ENCODE measurements at places on chromosomes 11 and 22.

- no peak for DNase-seq
Measured at GRCh38 chr11:14388352-14388751, 29.4 kb upstream of the RRAS2 start.

DNA sequence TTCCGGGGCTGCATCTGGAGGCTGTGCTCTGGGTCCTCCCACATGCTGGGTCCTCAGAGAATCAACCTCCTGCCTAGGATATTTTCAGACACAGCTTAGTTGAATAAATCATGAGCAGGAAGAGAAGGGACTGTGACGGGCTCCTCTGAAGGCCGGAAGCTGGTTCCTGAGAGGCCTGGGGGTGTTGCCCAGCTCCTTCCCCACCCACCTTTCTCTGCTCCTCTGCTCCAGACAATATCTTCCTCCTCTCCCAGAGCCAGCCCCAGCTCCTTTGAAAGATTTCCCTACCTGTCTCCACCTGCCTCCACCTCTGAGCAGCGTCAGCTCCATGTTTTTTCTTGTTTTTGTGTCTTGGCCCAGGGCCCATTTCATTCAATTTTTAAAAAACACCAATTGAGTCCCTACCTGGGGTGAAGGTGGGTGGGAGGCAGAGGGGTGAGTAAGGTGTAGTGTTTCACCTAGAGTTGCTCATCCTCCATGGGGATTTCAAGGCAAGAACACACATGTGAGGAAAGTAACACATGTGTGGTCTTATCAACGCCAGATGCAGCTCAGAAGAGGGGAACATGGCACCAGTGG, 24.8 kb upstream of the THY1 start:
- no peak for DNase-seq

DNA sequence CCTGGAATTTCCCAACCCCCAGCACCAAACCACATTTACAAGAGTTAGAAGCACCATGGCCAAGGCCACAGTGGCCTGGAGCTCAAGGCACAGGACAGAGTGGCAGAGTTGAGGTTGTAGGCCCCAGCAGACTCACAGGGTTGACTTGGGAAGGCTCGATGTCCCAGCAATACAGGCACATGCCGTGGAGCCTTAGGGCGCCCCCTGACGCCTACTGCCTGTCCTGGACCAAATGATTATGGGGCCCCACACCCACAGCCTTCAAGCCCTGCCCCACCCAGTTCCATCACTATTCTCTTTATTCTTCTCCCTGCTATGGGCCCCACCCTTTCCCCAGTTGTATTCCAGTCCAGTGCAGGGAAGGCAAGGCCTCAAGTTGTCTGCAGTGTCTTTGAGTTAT, at the start of gene CCDC179:
Gene CCDC179 (minus strand): TSS at position 234 of the 400 bp plus-strand sequence. CDS start 53 bp downstream, at position 181.
- no peak for DNase-seq

DNA sequence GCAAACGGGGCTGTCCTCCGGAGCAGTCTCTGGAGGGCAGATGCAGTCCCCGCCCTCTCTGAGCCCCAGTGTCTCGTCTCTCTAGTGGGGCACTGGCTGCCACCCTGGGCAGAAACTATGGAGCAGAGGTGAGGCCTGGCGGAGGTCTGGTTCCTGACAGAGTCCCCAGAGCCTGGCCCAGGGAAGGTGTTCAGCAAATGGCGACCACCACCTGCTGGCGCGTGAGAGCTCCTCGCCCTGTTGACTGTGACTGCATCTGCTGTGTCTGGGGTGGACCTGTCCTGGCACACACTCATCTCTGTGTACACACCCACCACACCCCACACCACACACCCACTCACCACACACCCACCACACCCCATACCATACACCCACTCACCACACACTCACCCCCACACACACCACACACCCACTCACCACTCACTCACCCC, 18.3 kb upstream of the TTLL12 start:
- no peak for DNase-seq

Measured in NCI-H1092 (cell line).